Activated B cell treated with CpG ODN at 0.5 μM for 24 hours (primary cell): ENCODE measurements at places on chromosomes 5 and 9. TPM values are rescaled to one million over a fixed set of nuclear protein-coding genes. Genes with fewer than 3 reads are reported as not detected.

Gene MUSK
- total RNA-seq = not detected in 2 replicates

Gene FBLL1
- 0.20 TPM in 1 of 2 replicates, not detected in the other for total RNA-seq

Gene NXNL2
- not detected in 2 replicates for total RNA-seq

Gene PCDHGA9
- 1.1 and 1.3 TPM in 2 replicates for total RNA-seq

DNA sequence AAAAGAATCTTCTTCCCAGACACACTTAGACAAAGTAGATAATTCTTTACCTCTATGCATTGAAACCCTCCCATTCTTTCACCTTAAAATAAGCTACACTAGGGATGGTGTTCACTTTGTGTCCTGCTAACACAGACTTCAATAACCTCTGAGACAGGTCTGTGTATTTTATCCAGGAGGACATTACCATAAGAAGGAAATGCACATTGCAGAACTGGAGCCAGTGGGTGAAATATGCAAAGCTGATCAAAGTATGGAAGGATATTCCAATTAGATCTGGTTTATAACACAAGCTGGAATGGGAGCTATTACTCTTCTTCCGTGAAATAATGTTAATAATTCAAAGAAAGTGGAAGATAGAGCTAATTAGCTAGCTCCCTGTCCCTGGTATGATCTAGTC is 204.1 kb downstream of the BRINP1 start:
- DNase-seq = no peak

GRCh38 chr9:137504432-137504777 is 45.3 kb upstream of the NSMF start:
- DNase-seq = no peak
